Stimulated activated CD8-positive, alpha-beta memory T cell treated with anti-CD3 and anti-CD28 coated beads, Interleukin-15, amount 100 ng/mL, for 48 hours (primary cell): ENCODE measurements at places on chromosomes 7 and 10.

- no peak for DNase-seq
Measured at GRCh38 chr7:106485031-106485551, 175.9 kb downstream of the CCDC71L start.

GRCh38 chr7:80957226-80957777 lies 38.5 kb upstream of the SEMA3C start:
- no peak for DNase-seq

DNA sequence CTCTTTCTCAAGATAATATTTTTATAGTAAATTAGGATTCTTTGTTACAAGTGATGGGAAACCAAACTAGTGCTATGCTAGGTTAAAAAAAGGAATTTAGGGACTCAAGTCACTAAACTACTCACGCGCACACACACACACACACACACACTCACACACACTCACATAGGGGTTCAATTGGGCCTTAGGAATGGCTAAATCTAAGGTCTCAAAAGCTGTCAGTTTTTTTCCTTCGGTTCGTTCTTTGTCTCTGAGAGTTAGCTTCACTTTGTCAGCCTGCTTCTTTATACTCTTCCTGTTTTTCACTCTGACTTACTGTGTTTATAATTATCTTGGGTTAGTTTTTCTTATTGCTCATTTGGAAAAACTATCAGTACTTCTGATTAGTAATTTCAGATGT lies 138.9 kb downstream of the ADK start:
- no peak for DNase-seq

GRCh38 chr7:75984130-75985008 lies 10.0 kb downstream of the TMEM120A start:
- DNase-seq = no peak

DNA sequence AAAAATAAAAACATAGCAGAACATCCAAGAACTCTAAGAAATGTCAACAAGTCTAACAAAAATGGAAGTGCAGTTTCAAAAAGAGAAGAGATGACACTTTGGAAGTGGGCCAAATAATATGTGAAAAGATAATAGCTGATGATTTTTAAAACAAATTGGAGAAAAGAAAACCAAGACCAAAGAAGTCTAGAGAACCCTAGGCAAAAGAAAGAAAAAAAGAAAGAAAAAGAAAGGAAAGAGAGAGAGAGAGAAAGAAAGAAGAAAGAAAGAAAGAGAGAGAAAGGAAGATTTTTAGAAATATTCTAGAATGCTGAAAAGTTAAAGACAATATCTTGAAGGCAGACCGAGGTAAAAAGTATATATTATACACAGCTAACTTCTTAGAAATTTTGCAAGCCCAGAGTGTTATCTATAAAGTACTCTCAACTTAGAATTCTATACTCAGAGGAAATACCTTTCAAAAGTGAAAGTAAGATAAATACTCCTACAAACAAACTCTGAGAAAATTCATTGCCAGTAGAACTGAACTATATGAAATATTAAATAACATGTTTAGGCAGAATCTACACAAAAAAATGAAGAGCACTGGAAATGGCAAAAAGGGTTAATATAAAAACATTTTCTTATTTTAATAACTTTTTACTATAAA lies 138.7 kb upstream of the SMIM30 start:
- no peak for DNase-seq

- DNase-seq = no peak
Measured at GRCh38 chr7:127692200-127692599, 40.2 kb downstream of the SND1 start.

DNA sequence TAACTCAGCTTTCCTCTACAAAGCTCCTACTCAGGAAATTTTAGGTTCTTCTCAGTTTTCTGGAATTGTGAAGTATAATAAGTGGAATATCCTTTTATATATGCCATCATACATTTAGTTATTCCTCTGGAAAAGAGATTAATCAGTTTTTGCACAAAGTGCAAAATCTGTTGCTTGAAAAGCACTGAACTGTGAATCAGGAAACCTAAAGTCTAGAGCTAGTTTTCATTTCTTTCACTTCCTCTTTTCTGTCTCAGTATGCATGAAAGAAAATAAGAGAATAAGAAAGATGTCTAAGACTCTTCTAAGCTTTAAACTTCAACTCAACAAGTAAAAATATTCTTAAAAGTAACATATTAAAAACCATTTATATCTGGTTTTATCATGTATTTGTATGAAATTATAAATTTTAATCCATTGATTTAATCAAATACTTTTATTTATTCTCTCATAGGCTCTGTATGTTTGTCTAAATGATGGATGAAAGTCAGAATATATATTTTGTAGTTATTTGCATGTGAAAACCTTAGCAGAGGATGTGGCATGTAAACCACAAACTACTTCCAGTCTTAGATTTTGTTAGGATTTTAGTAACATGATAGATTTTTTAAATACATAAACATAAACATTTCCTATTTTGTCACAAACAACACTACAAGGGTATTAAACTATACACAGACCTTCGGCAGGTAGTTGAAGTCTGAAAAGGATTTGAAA lies 1073.0 kb downstream of the XPNPEP1 start:
- DNase-seq = no peak

GRCh38 chr10:48358162-48358561 lies 51.7 kb downstream of the MAPK8 start:
- DNase-seq = no peak

DNA sequence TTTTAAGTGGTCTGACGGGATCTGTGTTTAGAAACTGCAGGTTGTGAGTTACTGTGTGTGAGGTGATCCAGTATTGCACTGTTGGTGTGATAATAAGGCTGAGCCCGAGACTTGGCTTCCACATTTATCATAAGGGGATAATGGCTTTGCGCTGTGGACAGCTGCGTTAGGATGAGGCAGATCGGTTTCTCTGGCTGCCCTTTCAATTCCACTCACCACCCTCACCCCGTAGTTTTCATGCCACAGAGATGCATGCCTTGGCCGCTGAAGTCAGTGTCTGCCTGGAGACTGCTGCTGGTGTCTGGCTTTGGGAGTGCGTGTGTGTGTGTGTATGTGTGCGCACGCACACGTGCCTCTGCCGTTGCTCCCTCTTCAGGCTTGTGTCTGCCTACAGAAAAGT lies 273.0 kb downstream of the CCDC3 start:
- DNase-seq = no peak

- DNase-seq = no peak
Measured at GRCh38 chr10:7231509-7232414, 179.1 kb downstream of the SFMBT2 start.

DNA sequence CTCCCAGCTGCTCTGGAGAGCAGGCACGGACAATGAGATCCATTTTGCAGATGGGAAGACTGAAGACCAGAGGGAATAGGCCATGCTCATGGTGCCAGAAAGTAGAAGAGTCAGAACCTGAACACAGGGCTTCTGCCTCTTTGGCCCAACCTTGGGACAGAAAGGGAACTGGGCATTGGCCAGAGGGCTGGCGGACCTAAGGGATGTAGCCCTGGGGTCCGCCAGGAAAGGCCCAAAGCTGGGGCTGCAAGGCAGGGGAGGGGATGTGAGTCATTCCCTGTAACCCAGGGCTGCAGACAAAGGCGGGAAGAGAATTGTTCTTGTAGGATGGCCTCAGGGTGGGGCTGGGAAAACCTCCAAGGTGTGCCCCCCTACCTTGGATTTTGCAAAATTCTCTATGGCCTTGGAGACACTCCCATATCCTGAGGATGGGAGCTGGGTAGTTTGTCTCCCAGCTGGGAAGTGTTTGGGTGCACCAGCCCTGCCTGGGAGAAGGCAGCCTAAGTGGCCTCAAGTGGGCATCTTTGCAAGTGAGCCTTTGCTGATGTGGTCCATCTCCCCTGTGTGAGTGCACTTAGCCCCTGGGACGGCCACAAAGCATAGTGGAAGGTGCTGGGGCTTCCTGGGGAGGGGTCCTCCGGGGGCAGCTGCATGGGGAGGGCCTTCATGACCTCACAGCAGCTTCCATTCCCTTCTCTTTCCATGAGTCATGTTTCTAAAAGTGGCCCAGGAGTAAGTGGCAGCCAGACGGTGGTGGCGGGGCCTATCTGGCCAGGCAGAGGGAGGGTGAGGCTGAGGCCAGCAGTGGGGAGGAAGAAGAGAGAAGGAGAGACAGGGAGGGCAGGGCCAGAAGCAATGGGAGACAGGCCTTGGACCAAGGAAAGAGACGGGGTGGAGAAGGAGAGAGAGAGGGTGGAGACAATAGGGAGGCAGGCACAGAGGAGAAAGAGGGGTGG lies 9.2 kb downstream of the AQP1 start:
- DNase-seq = no peak

DNA sequence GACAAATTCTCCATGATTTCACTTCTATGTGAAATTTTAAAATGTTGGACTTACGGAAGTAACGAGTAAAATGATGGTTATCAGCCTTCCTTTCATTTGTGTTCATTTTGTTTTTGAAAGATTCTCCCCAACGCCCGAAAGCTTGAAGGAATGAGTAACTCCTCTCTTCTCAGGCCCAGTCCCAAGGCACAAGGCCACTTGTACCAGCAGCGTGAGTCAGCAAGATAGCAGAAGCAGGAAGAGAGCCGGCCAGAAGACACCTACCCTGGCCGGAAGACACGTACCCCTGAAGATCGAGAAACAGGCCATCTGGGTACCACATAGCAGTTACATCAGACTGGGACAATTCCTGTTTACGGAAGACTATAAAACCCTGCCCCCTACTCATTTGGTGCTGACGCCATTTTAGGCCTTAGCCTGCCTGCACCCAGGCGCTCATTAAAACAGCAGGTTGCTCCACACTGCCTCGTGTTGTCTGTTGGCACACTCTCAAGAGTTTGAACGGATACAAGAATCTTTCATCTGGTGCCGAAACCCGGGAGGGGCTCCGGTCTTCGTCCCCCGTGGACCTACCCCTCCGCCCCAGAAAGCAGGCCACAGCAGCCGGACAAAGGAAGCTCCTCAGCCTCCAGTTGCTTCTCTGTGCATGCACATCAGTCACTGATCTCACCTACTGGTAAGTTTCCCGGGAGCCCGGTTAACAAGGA lies 60.4 kb downstream of the LRRC17 start:
- DNase-seq = no peak

- DNase-seq = no peak
Measured at GRCh38 chr7:4733936-4734528, 41.4 kb upstream of the AP5Z1 start.

GRCh38 chr10:106519376-106520030 lies 645.0 kb downstream of the SORCS1 start:
- no peak for DNase-seq

- no peak for DNase-seq
Measured at GRCh38 chr10:93073539-93074146, at the start of gene CYP26A1. Gene CYP26A1, plus strand, starts transcription at chr10:93073893. Its CDS starts 42 bp downstream, at chr10:93073935.

DNA sequence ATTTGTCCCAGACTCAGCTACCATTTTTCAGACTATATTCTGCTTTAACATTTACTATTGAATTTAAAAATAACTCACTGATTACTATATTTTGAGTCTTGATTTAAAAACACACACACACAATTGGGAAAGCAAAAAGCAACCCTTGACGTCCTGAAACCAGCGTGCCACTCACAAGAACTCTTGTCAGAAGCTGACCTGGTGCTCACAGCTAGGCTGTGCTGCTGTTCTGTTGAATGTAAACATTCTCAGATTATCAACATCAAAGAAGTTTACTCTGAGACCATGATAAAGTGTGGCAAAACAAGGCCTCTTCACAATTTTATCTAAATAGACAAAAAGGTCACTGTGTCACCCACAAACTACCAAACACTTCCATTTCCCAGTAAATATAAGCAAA lies 62.6 kb upstream of the CACNA2D1 start:
- DNase-seq = no peak

- DNase-seq = no peak
Measured at GRCh38 chr10:24731942-24732341, 8.3 kb upstream of the ARHGAP21 start.

GRCh38 chr7:89623018-89623672 lies 531.1 kb upstream of the STEAP1 start:
- no peak for DNase-seq

GRCh38 chr10:113469796-113470195 lies 83.1 kb upstream of the HABP2 start:
- no peak for DNase-seq

DNA sequence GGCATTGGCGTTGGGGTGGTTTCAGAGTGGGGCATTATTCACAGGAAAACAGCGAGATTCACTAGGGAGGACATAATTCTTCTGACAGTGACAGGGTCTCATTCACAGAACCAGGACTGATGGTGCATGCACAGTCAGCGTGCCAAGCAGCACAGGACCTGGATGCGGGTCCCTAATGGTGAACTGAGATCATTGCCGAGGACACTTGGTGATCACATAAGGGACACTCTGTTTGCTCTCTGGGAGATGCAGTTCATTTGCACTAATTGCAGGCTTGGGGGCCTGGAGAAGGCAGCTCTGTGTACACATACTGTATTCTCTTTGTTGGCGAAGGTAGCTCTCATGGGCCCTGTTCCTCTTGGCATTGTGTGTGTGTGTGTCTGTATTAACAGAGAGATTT lies 716.1 kb downstream of the PHTF2 start:
- DNase-seq = no peak
